ENCODE measurements at places on chromosomes 3 and 15. TPM values are rescaled to one million over a fixed set of nuclear protein-coding genes. Genes with fewer than 3 reads are reported as not detected.

GUCA1C gene
- polyA plus RNA-seq = 1.1 TPM

VIPR1 gene
- polyA plus RNA-seq = 3.4 TPM

- H3K4me3 ChIP-seq = no peak overlapping the region
- no peaks in the 10 kb centered on the region for H3K27me3 ChIP-seq
Observed at GRCh38 chr3:38205472-38205805, 40.1 kb downstream of the OXSR1 start.

- H3K27ac ChIP-seq = no peak overlapping the region
- no peaks in the 10 kb centered on the region for H3K36me3 ChIP-seq
- H3K27me3 ChIP-seq = no peaks in the 10 kb centered on the region
Observed at GRCh38 chr3:168322941-168323340, 227.2 kb upstream of the GOLIM4 start.

DNA sequence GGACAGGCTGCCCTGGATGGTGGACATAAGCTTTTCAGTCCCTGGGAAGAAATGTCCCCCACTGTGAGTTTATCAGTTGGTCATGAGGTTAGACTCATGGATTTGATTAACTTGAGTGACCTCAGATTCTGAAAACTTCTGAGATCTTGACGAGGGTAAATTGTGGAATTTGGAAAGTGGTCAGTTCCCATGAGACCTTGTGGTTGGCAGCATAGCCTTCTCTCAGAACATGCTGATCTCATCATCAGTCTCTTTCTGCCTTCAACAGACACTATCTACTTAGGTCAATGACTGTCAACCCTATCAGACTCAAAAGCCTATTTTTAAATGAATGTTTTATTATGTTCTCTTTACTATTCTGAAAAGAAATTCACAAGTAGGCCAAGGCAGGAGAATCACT lies 45.6 kb upstream of the NDUFB4 start:
- H3K4me3 ChIP-seq = no peak overlapping the region
- H3K36me3 ChIP-seq = no peaks in the 10 kb centered on the region
- DNase-seq = no peak
- H3K27me3 ChIP-seq = no peaks in the 10 kb centered on the region

DNA sequence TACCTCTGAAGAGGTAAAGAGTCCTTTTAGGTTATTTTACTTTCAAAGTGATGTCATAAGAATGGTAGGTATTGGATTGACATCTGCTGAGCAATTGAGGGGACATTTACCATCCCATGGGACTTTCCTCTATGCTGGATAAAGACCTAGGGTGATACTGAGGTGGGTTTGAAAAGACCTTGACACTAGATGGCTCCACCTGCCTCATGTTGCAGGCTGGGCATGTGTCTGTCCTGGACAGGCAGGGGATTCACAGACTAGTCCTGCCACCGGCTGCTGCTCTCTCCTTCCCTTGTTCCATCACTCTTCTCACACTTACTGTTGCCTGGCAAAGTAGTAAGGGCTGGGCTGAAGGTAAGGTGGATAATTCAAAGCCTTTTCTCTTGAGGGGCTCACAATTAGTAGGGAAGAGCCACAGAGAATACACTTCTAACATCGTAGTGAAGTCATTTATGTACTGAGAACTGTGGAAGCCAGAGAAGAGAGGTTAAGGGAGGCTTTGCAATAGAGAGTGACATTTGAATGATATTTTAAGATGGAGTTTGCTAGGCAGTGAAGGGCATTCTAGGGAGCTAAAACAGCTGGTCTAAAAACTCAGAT lies 27.7 kb downstream of the TRAK1 start:
- H3K4me1 ChIP-seq = peaks cover 24% of the 10 kb centered on the region
- H3K27ac ChIP-seq = no peak overlapping the region
- H3K4me3 ChIP-seq = no peak overlapping the region
- no peaks in the 10 kb centered on the region for H3K27me3 ChIP-seq

DNA sequence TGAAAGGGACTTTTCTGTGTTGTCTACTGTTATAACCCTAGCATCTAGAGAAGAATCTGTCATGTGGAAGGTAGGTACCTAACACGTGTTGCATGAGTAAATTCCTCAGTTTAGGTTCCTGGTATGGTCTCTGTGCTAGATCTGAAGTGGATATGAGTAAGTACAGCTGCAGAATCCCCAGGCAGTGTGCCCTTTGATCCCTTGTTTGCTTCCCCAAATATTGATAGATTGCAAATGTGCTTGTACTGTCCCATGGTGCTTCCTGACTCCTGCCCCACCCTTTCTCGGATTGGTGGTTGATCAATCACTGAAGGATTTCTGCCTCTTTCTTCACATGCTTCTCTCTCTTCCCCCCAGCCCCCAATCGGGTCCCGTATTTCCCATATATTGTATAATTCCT lies 450.4 kb downstream of the UNC13C start:
- H3K27me3 ChIP-seq = no peaks in the 10 kb centered on the region
- no peak overlapping the region for H3K4me3 ChIP-seq
- no peaks in the 10 kb centered on the region for H3K4me1 ChIP-seq
- H3K27ac ChIP-seq = no peak overlapping the region

All from testis (tissue), 5 donors.